ENCODE measurements at places on chromosomes 1 and 21.
A peak's percentile ranks its signal among the peaks of the same experiment; 100 is the strongest.

DNA sequence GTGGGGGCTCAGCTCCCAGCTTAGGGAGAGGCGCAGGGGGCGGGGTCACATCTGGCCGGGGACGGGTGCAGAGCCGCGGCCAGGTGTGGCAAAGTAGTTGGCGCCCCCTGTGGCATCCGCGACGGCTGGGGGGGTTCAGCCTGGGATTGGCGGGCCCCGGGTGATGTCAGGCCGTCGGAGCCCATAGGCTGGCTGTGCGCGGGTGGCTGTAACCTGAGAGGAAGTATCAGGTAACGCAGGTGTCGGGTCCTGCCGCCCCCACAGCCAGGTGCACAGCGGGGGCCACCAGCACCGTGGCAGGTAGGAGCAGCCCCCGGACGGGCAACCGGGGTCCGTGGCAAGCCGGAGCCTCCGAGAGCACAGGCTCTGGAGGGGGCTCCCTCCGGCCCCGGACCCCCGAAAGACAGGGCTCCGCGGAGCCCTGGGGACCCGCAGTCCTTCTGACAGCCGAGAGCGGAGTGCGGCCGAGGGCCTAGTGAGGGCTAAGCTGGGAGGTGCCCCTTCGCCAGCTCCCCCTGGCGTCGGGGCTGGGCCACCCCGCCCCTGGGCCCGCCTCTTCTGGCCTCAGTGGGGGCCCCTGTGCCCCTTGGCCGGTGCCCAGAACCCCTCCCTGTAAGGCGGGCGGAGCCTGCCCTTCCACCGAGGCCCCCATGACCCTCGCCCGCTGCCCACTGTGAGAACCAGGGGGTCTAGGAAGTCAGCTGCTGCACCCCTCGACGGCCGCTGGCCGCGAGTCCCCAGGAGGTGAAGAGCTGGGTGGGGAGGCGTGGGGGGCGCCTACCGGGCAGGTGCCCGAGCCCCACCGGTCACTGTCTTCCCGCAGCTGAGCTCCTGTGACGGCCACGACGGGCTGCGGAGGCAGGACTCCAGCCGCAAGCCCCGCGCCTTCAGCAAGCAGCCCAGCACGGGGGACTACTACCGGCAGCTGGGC is 17.9 kb downstream of the TNFRSF25 start:
- peak; percentile 98 for DNase-seq

- peak; percentile 76 for DNase-seq
These were observed at the start of gene ANXA9 for GRCh38 chr1:150981805-150982712. Gene ANXA9 (plus strand): TSS chr1:150982292. CDS start chr1:150983106, 814 bp downstream.

GRCh38 chr1:243461700-243462099 is 205.9 kb downstream of the SDCCAG8 start:
- DNase-seq = no peak

GRCh38 chr1:236753964-236754363 is 41.1 kb upstream of the MTR start:
- DNase-seq = no peak

DNA sequence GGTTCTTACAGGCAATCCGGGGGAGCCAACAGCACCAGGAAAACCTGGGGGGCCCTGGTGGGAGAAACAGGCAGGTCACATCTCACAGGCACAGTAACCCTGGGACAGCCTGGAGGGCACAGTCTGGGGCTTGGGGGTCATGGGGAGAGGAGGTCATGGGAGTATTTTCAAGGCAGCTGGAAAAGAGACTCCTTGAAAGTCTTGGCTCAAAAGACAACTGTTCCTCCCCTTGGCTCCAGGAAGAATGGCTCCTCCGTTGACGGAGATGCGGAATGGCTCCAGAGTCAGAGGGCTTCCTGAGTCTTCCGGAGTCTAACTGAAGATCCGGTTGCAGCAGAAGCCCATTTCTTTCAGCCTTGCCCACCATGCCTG is 25.9 kb upstream of the PEF1 start:
- DNase-seq = no peak

DNA sequence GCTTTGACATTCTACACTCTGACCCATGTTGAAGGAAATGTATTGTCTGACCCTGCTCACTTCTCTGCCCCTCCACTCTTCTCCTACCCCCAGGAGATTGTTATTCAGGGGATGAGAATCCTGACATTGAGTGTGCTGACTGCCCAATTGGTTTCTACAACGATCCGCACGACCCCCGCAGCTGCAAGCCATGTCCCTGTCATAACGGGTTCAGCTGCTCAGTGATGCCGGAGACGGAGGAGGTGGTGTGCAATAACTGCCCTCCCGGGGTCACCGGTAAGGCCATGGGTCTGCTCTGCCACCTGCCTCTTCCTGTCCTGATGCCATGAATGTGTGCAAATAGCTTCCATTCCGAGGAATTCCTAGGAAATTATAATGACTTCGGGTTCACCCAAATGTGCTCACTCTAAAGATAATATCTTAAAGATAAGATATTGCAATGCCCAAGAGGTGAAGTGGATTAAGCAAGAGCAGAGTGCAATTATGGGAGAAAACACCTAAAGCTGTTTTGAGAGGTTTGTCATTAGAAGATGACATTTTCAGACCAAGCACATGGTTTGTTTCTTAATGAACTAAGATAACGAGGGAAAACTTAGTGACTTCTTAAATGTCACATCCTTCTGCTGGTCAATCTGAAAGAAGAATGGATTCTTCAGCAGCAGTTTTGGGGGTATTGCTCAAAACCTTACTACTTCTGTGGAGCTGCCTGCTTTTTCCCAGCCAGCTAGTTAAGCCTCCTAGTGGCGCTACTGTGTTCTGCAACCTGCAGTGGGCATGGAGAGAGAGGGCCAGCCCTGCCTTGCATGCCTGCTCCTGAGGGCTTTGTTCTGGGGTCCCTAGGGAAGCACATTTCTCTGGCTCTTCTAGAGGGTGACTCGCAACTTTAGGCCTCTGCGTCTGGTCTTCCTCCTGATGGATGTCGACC is 41.6 kb downstream of the LAMC2 start:
- DNase-seq = peak; percentile 37

- no peak for DNase-seq
These were observed 99.4 kb upstream of the S1PR1 start for GRCh38 chr1:101137144-101138126.

GRCh38 chr1:209617755-209618154 is 34.2 kb downstream of the CAMK1G start:
- no peak for DNase-seq

GRCh38 chr1:211472724-211473123 is 19.2 kb downstream of the RD3 start:
- DNase-seq = no peak

DNA sequence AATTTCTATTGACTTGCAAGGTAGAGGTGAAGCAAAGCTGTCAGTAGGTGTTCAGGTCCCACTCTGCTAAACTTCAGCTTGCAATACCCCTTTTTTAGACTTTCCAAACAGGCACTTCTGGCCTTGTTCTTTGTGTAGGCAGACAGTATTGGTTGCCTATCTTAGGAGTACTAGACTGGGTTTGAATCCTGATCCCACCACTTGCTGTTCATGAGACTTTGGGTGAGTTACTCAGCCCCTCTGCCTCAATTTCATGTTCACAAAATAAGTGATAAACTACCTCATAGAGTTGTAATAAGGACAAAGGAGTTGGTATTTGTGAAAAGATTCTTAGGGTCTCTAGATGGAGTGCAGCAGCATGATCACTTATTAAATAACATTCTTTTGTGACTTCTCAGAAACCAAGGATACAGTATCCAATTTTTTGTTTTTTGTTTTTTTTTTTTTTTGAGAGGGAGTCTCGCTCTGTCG is 5.2 kb downstream of the RCC1 start:
- no peak for DNase-seq

DNA sequence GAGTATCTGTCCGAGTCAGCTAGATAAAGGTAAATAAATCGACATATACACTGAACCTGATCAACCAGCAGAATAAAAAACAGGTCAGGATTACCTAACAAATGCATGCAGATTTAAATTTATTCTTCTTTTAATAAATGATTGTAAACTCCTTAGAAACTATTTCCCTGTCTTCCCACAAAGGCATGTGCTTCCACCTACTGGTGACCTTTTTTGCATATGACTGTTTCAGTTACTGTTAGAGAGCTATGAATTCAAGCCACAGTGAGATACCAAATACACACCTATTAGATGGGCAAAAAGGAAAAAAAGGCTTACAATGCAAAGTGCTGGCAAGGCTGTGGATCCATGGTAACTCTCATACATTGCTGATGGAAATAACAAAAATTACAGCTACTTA is 957.4 kb upstream of the NCAM2 start:
- no peak for DNase-seq

DNA sequence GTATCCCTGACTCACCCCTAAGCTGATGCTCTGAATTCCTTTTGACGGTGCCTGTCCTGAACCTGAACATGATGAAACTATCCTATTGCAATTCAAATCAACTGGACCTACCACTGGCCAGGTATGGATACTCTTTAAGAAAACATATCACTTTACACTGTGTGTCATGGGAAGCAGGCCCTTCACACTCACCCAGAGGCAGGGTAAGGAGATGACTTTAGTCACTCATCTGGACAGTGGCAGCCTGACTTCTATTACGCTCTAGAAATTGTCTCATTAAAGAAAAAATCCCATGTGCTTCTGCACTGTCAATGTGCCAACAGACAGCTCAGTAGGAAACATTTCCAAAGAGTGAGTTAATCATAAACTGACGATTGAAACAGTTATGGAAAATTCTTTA is 94.3 kb downstream of the VAV3 start:
- DNase-seq = no peak

GRCh38 chr21:36698981-36699545 is at the start of gene SIM2:
Gene SIM2 (plus strand): TSS chr21:36699115. CDS start chr21:36699747, 632 bp downstream.
- DNase-seq = no peak

- no peak for DNase-seq
These were observed 22.3 kb downstream of the BTG3 start for GRCh38 chr21:17590430-17590829.

GRCh38 chr1:193553564-193553963 is 367.2 kb upstream of the B3GALT2 start:
- no peak for DNase-seq

- peak; percentile 30 for DNase-seq
These were observed 504 bp downstream of the SCCPDH start for GRCh38 chr1:246724731-246725095.

DNA sequence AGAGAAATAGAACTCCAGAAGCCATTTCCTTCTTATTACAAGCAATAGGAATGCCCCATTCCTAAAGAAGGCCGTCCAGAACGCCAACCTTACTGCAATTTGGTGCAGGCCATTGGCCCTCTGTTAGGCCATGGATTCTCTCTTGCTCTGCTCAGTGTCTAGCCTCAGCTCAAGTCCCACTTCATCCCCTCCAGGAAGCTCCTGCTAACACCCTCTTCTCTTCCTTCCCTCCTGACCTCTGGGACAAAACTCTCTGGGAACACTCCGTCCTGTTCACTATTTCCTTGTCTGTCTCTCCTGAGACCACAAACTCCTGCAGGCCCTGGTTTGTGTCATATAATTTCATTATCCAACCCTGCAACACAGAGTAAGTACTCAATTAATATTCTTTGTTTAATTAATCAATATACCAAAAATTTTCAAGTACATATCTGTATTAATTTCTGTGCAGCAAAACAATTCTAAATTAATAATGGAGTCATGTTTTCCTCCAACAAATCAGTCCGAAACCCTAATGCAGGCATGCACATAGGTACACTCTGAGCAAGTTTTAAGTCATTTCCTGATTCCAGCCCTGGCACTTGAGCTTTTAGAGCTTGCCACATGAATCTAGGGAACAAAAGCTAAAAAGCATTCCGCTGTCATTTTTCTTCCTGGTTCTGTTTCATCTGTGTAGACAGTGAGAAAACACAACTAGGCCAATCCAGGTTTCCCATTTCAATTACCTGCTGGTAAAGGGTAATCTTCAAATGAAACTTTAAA is 245.3 kb downstream of the SETD4 start:
- DNase-seq = no peak

- no peak for DNase-seq
These were observed 23.8 kb upstream of the COL18A1 start for GRCh38 chr21:45381036-45381787.

DNA sequence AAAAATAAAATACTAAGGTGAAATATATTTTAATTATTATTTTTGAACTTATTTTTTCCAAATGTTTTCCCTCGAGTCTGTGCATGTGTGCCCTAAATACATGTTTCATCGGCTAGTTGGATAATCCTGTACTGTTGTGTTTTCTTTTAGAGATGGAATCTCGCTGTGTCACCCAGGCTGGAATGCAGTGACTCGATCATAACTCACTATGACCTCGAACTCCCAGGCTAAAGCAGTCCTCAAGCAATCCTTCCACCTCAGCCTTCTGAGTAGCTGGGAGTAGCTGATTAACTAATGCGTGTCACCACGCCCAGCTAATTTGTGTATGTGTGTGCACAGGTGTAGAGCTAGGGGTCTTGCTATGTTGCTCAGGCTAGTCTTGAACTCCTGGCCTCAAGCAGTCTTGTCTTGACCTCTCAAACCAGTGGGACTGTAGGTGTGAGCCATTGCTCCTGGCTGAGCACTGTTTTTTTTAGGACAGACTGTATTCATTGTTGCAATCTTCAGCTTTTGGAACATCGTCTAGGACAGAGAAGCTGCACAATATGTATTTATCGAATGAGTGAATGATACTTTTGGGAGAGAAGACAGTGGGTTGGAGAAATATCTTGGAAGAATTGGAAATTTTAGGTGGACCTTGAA is 4.8 kb upstream of the TMCO1 start:
- DNase-seq = no peak

GRCh38 chr1:211527888-211528287 is 35.9 kb upstream of the RD3 start:
- no peak for DNase-seq

DNA sequence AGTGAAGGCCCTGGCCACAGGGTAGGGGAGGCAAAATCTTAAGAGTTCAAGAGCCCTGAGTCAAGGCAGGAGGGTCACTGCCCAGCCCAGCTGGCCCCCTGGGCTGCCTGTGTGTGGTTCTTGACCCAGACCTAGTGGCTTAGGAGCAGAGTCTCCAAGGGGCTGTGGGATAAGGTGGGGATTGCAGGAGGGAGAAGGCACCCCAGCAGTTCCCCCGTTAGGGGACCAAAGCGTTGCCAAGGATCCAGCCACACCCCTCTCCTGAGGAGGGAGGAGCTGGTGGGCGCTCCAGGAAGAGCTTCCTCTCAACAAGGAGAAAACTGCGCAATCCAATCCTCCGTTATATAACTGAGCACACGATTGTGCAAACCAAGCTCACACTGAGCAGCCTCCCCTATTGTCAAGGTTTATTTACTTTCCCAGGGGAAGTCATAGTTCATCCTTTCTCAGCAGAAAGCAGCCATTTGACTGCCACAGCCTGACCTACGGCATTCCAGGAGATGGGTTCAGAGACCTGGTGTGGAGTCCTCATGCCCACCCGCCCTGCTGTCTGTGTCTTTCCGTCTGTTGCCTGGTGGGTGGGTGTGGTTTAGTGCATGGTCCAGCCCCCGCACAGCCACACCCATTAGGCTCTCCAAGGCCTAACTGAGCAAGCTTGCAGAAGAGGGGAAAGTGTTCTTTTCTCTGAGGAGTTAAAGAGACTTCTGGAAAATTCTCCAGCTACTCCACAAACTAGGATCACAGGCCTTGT is 3.5 kb downstream of the EPHX1 start:
- DNase-seq = peak; percentile 87

- no peak for DNase-seq
These were observed 7.0 kb downstream of the TDRD5 start for GRCh38 chr1:179598631-179599030.
